NCI-H526 treated with DMSO at 0.1 percent for 48 hours (cell line): ENCODE measurements at places on chromosomes 13 and 19.

GRCh38 chr13:97567510-97568243 is 133.7 kb downstream of the RAP2A start:
- no peak for DNase-seq

- no peak for DNase-seq
Observed at GRCh38 chr13:78598966-78599644, 4.2 kb downstream of the POU4F1 start.

GRCh38 chr13:28573595-28574373 is 78.9 kb upstream of the FLT1 start:
- DNase-seq = no peak

DNA sequence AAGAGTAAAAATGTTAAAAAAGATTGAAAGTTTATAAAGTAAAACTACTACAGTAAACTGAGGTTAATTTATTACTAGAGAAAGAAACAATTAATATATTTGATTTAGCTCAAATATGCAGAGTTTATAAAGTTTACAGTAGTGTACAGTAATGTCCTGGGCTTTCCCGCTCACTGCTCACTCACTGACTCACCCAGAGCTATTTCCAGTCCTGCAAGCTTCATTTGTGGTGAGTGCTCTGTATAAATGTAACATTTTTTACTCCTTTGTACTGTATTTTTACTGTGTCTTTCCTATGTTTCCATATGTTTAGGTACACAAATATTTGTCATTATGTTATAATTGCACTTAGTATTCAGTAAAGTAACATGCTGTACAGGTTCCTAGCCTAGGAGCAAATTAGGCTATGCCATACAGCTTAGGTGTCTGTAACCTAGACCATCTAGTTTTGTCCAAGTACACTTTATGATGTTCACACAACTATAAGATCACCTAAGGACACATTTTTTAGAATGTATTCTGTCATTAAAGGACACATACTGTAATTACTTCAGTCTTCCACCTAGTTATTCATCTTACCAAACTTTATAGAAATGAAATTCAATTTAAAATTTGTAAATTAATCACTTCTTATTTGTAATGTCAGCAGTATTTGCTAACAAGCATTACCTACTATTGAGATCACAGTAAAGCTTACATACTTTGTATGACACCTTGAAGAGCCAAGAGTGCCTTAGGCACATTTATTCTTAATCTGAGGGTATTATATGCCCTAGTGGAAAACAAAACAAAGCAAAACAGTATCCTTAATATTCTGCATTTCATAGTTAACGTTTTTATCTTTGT is 683.4 kb downstream of the PCDH9 start:
- DNase-seq = no peak

- DNase-seq = peak; percentile 3
Observed at GRCh38 chr19:50649433-50650391, at the start of gene C19orf81. Gene C19orf81 (plus strand): TSS chr19:50649445. CDS start chr19:50649445, 0 bp downstream.

DNA sequence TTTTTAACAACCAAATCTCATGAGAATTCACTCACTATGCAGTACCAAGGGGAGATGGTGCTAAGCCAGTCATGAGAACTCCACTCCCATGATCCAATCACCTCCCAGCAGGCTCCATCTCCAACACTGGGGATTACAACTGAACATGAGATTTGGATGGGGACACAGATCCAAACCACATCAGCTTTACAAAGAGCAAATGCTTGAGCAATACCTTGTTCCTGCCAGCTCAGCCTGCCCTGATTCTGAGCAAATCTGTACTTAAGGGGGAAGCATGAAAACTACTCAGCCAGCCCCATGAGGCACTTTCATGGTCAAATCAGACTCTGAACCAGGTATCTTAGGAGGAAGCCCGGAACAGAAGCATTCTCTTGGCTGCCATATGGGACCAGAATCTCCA is 259.9 kb downstream of the TBC1D4 start:
- no peak for DNase-seq

- no peak for DNase-seq
Observed at GRCh38 chr19:3831601-3832000, 37.2 kb downstream of the ZFR2 start.
